CD4-positive, alpha-beta T cell treated with Interleukin-10 for 1 hour (primary cell): ENCODE measurements at places on chromosomes 2 and 18.

GRCh38 chr2:70627211-70627898, 73.7 kb upstream of the TGFA start:
- DNase-seq = no peak

- peak; percentile 34 for DNase-seq
These were observed 820 bp downstream of the TMBIM1 start for GRCh38 chr2:218291318-218292047.

GRCh38 chr2:147440734-147441133, 404.1 kb upstream of the ACVR2A start:
- no peak for DNase-seq

GRCh38 chr18:77162580-77162979, 30.0 kb upstream of the MBP start:
- DNase-seq = no peak

- no peak for DNase-seq
These were observed 1.0 kb upstream of the AAK1 start for GRCh38 chr2:69644506-69644979.

DNA sequence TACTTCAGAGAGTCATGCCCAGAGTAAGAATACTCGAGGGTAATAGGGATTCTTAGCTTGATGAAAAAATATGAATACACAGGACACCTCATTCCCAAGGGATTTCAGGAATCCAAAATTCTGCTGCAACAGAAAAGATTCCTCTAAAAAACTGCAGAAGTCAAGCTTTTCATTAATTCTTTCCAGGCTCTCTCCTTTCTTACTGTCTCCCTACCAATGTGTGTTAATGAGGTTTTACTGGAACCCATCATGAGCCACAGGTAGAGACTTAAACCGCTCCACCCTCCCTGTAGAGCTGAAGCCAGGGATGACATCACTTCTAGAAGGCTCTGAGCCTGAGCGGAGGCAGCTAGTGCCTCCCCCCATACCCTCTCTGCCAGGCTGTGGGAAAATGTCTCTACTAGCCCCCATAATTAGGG, 3.4 kb downstream of the SDC1 start:
- no peak for DNase-seq

DNA sequence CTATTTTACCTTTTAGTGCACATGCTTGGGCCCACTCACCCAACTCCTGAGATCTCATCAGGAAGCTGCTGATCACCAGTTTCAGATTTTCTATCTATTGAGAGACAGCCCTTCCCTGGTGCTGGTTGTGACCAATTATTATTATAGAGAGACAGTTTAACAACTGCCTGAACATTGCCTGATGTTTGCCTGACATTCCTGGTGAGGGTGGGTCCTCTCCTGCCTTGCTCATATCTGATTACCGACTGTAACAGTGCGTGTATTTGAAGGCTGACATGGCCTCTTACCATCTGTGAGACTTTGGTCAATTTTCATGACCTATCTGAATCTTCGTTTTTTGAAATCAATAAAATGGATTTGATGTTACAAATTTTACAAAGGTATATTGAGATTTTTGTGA, 39.0 kb downstream of the FAM171B start:
- DNase-seq = no peak
